ENCODE measurements at places on chromosomes 12 and 14.

DNA sequence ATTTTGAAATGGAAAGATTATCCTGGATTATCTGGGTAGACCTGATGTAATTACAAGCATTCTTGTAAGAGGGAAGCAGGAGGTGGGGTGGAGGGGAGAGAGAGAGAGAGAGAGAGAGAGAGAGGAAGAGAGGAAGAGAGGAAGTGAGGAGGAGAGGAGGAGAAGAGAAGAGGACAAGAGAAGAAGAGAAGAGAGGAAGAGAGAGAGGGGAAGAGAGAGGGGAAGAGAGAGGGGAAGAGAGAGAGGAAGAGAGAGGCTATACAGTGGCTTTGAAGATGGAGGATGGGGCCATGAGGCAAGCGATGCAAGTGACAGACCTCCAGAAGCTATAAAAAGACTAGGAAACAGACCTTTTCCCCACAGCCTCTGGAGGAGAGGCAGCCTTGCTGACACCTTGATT, 13.7 kb upstream of the CHST11 start:
- no peak for DNase-seq

DNA sequence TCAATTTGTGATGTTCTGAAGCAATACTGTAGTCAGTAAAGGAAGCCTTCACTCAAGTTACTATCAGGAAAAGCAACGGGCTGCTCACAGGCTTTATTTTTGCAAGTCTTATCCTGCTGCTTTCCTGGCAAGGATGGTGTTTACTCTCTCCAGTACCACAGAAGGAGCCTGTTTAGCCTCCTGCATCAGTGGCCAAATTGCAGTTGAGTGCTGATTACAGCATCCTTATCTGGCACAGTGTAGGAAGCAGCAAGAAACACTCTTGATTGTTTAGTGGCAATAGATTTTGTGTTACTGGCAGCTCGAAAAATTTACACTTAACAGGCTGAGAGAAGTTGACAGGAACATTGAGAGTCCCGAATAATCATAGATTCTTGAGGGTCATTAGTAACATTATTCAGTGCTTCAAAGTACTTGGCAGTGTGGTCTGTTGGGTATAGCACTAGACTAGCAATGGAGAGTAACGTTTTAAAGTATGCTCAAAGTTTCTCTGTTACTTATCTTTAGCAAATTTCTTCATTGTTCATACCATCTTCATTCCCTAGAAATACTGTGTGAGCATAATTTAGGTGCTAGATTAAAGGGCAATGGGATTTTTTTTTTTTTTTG, 11.7 kb downstream of the TULP3 start:
- peak; percentile 64 for DNase-seq

GRCh38 chr12:102812344-102812743, 104.7 kb downstream of the PAH start:
- DNase-seq: no peak

DNA sequence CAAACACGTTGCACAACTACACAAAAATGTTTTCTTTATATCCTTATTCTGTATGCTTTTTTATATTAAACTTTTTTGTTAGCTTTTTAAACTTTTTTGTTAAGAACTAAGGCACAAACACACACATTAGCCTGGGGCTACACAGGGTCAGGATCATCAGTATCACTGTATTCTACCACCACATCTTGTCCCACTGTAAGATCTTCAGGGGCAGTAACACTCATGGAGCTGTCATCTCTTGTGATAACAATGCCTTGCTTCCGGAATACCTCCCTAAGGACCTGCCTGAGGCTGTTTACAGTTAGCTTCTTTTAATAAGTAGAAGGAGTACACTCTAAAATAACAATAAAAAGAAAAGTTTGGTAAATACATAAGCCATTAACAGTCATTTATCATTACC, 42.2 kb downstream of the PLEKHA5 start:
- no peak for DNase-seq

GRCh38 chr12:98465950-98466602, 49.3 kb upstream of the TMPO start:
- no peak for DNase-seq

- DNase-seq: no peak
These were observed 114.8 kb upstream of the FUT8 start for GRCh38 chr14:65297744-65298143.

- DNase-seq: no peak
These were observed 4.7 kb upstream of the EIF2S3B start for GRCh38 chr12:10501030-10501429.

DNA sequence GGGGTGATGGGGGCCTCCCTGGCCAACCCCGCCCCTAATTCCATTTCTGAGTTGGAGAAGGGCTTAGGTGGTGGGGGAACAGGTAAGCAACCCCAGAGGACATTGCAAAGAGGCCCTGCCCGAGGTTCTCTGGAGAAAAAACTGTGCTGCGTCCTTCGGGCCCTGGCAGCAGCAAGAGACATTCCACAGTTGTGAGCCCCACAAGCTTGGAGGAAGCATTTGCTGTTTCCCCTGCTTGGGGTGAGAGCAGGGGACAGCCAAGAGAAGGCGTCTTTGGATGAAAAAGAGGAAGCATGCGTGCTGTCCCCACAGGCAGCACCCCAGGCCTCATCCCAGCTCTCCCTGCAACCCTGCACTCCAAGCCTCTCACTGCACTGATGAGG, 1.3 kb downstream of the BDKRB2 start:
- no peak for DNase-seq

DNA sequence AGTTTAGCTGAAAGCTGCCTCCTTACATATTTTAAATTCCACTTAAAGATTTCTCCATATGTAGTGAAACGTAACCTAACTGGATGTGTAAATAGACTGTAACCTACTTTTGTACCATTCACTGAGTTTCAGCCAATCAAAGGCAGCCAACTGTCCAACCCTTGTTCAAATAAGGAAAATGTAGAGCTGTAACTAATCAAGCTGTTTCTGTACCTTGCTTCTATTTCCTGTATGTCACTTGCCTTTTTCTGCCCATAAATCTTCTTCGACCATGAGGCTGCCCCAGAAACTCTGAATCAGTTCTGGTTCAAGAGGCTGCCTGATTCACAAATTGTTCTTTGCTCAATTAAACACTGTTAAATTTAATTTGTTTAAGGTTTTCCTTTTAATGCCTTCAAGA, 6.3 kb downstream of the SLC7A8 start:
- DNase-seq: no peak

GRCh38 chr12:2693244-2693860, 101.4 kb upstream of the FKBP4 start:
- DNase-seq: no peak

- no peak for DNase-seq
These were observed 158.5 kb downstream of the NELL2 start for GRCh38 chr12:44717612-44718011.

- no peak for DNase-seq
These were observed 52.8 kb downstream of the FOS start for GRCh38 chr14:75331471-75331870.

- DNase-seq: no peak
These were observed 209.9 kb upstream of the IGF1 start for GRCh38 chr12:102690253-102690652.

GRCh38 chr14:83975435-83975834, 1554.5 kb upstream of the FLRT2 start:
- no peak for DNase-seq

DNA sequence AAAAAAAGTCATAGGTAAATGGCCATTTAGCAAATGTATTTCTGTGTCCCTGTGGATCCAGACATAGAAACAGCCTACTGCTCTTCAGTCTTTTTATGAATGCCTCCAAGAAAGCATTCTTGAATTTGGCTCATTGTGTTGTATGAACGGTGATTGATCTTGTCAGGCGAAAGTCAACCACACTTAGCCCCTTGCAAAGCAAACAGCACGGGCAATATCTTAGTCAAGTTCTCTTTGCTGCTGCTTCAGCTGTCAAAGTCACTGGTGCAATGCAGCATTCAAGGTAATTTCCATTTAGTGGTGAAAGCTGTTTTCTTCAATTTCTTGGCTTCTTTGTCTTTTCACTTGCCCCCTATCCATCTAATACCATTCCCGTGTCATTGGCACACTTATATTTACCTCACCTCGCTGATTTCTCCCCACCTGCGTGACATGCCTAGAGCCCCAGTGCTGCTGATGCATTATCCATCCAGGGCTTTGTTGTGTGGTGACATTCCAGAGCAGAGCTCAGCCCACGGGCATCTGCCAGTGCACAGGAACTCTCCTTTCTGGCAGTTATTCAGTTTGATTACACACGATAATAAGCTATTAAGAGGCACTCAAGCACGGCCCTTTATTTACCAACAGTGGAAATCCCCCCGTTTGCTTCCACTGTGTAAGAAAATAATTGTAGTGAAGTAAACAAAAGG, 362.3 kb upstream of the NOVA1 start:
- DNase-seq: no peak

DNA sequence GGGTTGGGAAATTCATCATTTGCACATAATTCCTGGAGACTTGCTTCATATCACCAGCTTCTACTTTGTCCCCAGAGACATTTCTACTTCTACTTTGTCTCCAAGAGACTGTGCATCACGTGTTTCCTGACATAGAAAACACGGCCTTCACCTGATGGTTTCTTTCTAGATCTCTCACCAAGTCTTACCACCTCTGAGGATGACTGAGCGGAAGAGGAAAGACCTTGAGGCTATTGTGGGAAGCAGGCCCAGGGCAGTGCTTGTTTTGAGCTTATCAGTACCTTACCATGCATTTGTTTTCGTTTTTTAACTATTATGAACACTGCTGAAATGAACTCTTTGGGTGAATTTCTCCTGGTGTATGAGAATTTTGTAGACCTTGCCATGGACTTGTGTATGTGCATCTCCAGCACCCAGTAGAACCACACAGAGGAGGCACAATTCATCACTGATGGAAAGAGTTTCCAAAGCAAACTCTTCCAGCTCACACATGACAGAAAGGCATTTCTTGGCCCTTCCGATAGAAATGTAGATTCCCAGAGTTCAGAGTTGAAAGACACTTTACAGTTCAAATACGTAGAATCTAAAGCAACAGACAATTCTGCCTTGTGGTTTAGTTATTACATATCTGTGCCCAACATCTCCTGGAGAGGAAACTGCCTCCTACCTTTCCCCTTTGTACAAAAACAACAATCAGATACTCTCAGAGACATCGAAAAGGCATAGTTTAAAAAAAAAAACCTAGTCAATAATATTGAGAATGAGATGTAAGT, 434.7 kb downstream of the FUT8 start:
- no peak for DNase-seq

DNA sequence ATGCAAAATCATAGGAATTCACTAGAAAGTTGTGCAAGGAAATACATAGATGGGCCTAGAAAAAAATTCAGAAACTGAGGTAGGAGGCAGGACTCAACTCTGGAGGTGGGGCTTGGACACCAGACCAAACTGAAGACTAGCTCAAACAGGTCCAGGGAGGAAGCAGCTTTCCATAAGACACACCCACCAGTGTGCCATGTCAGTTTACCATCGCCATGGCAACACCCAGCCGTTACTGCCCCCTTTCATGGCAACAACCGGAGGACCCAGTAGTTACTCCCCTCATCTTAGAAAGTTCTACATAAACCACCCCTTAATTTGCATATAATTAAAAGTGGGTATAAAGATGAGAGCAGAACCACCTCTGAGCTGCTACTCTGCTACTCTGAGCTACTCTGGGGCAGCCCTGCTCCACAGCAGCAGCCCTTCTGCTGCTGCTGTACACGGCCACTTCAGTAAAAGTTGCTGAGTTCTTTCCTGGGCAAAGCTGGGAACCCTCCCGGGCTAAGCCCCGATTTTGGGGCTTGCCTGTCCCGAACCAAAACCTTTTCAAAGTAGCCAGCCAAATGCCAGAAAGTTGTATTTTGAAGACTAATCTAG, 30.8 kb upstream of the NINJ2 start:
- DNase-seq: no peak

- DNase-seq: no peak
These were observed 711.9 kb downstream of the C12orf50 start for GRCh38 chr12:87317302-87317701.

DNA sequence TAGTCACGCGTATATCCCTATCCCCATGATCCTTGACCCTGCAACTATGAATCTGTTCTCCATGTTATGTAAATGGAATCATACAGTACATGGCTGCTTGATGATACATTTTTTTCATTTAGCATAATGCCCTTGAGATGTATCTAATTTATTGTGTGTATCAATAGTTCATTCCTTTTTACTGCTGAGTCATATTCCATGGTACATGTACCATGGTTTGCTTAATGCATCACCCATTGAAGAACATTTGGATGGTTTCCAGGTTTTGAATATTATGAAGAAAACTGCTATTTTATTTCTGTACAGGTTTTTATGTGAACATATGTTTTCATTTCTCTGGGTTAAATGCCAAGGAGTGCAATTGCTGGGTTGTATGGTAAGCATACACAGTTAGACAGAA, 4.0 kb upstream of the RNASE10 start:
- no peak for DNase-seq

DNA sequence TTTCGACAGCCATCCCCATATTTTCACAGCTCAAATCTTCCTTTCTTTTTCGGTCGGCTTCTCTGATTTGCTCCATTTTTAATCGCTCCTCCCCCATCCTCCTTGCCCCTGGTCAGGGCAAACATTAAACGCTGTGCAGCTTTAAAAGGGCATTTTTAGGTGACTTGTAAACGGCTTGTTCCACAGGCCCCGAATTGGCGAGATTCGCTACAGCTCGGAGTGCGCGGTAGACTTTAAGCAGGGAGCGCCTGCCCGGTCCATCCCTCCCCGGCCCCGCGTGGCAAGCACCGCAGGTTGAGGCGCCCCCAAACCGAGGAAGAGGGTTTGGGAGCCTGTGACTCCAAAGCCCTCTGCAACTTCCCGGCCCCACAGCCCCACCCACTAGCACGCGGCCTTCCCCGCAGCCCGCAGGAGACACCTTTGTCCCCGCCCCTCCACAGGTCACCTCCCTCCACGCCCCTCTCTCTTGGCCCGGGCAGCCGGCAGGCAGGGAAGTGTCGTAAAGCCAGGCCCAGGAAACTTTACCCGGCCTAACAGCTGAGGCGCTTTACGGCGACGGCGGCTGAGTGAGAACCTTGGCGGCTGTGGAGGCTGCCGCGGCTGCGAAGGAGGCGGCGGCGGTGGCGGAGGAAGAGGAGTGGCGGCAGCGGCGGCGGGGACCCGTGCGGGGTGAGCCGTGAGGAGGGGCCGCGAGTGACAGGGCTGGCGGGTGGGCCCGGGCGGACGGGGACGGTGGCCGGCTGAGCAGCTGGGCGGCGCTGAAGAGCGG, at the start of gene NAA30:
TSS of gene NAA30 (plus strand) at position 550 of the 769 bp plus-strand sequence. CDS start 372 bp downstream, outside the sequence.
- peak; percentile 88 for DNase-seq
